Osteoblast (primary cell): ENCODE measurements at places on chromosomes 16 and 17.

DNA sequence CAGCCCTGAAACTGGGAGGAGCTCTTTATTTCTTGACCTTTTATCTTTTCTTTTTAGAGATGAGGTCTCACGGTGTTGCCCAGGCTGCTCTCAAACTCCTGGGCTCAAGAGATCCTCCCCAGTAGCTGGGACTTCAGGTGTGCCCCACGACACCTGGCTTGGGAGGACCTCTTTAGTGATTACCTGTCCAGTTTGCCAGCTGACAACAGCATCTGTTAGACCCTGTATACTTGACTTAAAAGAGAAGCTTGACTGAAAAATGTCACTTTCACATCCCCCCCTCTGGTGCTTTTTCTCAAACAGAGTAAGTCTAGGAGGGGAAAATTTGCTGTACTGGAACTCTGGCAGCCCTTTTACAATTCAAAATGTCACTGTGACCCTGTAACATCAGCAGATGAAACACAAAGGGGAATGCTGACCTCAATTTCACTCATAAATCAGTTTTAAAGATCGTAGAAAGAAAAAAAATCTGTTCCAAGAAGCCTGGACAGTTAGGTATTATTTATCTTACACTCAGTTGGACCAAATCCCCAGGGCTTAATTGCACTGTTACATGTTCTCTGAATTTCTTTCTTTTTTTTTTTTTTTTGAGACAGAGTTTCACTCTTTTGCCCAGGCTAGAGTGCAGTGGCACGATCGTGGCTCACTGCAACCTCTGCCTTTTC is 1.8 kb upstream of the ERN1 start:
- H3K27ac ChIP-seq, result no peak overlapping the region
- no peak overlapping the region for H3K4me3 ChIP-seq
- no peaks in the 10 kb centered on the region for H3K27me3 ChIP-seq
- H3K4me1 ChIP-seq, result peaks cover 26% of the 10 kb centered on the region
- no peak for DNase-seq
- no peaks in the 10 kb centered on the region for H3K36me3 ChIP-seq

GRCh38 chr16:83137326-83137781 is 510.6 kb downstream of the CDH13 start:
- H3K4me3 ChIP-seq, result peak overlapping the region; percentile 73
- peak overlapping the region; percentile 65 for H3K27ac ChIP-seq
- no peaks in the 10 kb centered on the region for H3K36me3 ChIP-seq

- peaks cover 12% of the 10 kb centered on the region for H3K36me3 ChIP-seq
- DNase-seq, result no peak
- no peak overlapping the region for H3K27ac ChIP-seq
- no peaks in the 10 kb centered on the region for H3K27me3 ChIP-seq
- no peak overlapping the region for H3K4me3 ChIP-seq
- peaks cover 6% of the 10 kb centered on the region for H3K4me1 ChIP-seq
These were observed 8.9 kb downstream of the CBX4 start for GRCh38 chr17:79830303-79830702.

DNA sequence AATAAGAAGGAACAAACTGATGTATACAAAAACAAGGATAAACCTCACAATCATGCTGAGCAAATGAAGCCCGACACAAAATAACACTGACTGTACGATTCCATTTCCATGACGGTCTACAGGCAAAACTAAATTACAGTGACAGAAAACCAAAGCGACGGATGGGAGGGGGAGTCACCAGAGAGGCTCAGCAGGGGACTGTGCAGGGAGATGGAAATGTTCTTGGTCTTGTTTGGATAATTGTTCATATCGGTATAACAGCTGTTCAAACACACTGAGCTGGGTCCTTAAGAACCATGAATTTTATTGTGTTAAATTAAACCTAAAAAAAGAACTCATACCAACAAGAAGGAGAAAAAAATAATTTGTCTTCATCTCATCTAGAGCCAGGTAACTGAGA is 97.8 kb downstream of the NXN start:
- no peak overlapping the region for H3K4me3 ChIP-seq
- no peaks in the 10 kb centered on the region for H3K27me3 ChIP-seq
- H3K36me3 ChIP-seq, result no peaks in the 10 kb centered on the region
- H3K27ac ChIP-seq, result no peak overlapping the region
- H3K4me1 ChIP-seq, result peaks cover 26% of the 10 kb centered on the region
